ENCODE measurements at places on chromosomes 1 and 21.

GRCh38 chr1:30034105-30034626 is 689.2 kb downstream of the MATN1 start:
- no peak for DNase-seq
- no peaks in the 10 kb centered on the region for H3K36me3 ChIP-seq
- no peak overlapping the region for H3K4me3 ChIP-seq
- H3K27me3 ChIP-seq, result no peaks in the 10 kb centered on the region
- no peak overlapping the region for H3K27ac ChIP-seq

DNA sequence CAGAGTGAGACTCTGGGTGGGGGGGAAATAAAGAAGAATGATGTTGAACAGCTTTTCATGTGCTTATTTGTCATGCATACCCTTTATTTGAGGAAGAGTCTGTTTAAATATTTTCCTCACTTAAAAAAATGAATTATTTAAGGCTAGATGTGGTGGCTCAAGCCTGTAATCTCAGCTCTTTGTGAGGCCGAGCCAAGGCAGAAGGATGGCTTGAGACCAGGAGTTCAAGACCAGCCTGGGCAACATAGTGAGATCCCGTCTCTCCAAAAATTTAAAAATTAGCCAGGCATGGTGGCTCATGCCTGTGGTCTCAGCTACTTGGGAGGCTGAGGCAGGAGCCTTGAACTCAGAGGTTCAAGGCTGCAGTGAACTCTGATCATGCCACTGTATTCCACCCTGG is 25.4 kb downstream of the SLC30A1 start:
- no peaks in the 10 kb centered on the region for H3K4me1 ChIP-seq
- DNase-seq, result no peak
- H3K36me3 ChIP-seq, result no peaks in the 10 kb centered on the region
- no peak overlapping the region for H3K27ac ChIP-seq

DNA sequence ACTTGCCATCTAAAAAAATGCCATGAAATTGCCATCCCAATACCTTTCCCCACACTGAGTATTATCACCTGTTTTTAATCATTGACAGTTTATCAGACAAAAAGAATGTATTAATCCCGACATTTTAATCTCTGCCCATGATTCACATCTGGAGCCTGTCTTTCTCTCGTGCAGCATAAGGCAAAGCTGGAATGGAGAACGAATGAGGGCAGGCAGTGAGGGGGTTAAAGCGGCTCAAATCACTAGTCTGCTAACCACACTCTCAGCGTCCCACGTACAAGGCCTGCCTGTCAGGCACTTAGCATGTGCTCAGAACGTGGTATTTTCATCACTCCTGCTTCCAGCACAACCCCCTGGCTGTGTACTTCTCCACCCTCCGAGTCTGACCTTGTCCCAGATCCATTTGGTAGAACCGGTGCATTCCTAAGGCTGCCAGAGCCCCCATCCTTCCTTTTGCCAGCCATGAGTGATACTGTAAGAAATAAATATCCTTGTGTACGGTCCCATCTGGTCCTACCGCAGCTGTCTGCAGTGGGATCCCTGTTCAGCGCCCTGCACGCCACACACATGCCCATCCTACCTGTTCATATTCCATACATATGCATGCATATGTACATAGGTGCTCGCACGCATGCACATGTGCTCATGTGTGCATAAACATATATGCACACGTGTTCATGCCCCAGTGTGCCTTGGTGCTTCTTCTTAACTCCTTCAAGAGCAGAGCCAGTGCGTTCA is 34.6 kb upstream of the FHAD1 start:
- no peak overlapping the region for H3K4me3 ChIP-seq
- no peak overlapping the region for H3K27ac ChIP-seq

DNA sequence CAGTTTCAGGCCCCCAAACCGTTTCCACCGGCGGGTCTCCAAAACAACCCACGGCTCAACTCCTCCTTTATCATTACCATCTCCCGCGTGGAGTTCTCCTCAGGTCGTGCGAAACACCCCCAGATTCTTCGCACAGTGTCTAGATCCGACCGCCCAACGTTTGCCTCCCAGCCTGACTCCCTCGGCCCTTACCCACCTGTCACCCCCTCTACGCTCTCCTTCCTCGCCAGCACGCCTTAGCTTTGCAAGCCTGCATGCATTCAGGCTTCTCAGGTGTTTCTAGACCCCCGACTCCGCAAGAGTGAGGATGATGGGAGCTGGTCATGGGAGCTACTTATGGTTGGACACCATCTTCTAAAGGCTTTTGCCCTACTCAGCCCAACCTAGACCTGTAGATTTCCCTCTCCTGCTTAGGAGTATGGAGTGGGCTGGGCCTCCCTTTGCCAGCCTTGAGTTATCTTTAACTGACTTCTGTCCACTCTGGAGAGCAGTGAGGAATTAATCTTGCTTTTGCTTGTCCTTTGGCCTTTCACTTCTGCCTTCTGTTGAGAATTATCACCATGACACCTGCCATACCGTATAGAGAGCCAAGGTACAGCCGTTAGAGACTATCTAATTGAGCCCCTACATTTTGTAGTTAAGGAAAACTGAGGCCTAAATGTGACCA is 865 bp downstream of the ATP5IF1 start:
- peaks cover 9% of the 10 kb centered on the region for H3K36me3 ChIP-seq
- H3K4me1 ChIP-seq, result peaks cover 16% of the 10 kb centered on the region
- peak overlapping the region; percentile 91 for H3K27ac ChIP-seq
- DNase-seq, result no peak
- no peaks in the 10 kb centered on the region for H3K27me3 ChIP-seq

DNA sequence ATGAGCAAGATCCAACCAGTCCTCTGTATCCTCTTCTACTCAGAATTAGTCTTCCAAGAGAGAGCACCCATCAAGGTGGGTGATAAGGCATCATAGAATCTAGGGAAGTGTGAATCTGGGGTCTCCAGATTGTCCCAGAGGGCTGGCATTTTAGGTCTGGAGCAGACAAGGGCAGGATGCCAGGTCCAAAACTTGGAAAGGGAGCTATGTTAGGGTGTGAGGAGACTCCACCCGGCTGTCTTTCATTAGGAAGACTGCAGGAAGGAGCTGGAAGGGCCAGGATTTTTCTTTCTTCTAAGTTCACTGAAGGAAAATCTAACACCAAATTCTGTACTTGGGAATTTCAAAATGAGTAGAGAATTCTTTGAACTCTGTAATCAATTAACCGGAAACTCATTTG is 86.1 kb upstream of the BMP8A start:
- DNase-seq, result no peak
- H3K27me3 ChIP-seq, result no peaks in the 10 kb centered on the region
- peaks cover 26% of the 10 kb centered on the region for H3K4me1 ChIP-seq
- H3K36me3 ChIP-seq, result no peaks in the 10 kb centered on the region

GRCh38 chr1:65539266-65540131 is 119.0 kb downstream of the LEPR start:
- H3K27me3 ChIP-seq, result no peaks in the 10 kb centered on the region
- no peaks in the 10 kb centered on the region for H3K36me3 ChIP-seq
- H3K4me1 ChIP-seq, result no peaks in the 10 kb centered on the region
- peak overlapping the region; percentile 20 for H3K27ac ChIP-seq
- H3K4me3 ChIP-seq, result no peak overlapping the region

- H3K27me3 ChIP-seq, result no peaks in the 10 kb centered on the region
- H3K36me3 ChIP-seq, result no peaks in the 10 kb centered on the region
- H3K4me1 ChIP-seq, result peaks cover 51% of the 10 kb centered on the region
- peak overlapping the region; percentile 95 for H3K4me3 ChIP-seq
- DNase-seq, result peak; percentile 31
Measured at GRCh38 chr1:86704972-86705664, 742 bp downstream of the SH3GLB1 start.

GRCh38 chr1:54105736-54106269 is 47.0 kb downstream of the CDCP2 start:
- no peak for DNase-seq
- no peak overlapping the region for H3K27ac ChIP-seq
- no peaks in the 10 kb centered on the region for H3K27me3 ChIP-seq
- H3K36me3 ChIP-seq, result no peaks in the 10 kb centered on the region

DNA sequence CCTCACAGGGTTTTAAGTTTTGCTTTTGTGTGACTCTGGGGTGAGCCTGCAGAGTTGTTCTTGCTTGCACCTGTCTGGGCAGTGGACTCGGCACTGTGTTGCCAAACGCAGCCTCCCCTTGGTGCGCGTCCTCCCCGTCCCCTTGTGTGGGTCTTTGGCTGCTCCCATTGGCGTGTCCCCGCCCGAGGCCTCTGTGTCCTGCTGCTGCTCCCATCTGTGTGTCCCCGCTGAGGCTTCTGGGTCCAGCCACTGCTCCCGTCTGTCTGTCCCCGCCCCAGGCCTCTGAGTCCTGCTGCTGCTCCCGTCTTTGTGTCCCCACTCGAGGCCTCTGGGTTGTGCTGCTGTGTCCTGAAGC is 62.8 kb downstream of the PCNT start:
- H3K4me1 ChIP-seq, result no peaks in the 10 kb centered on the region
- DNase-seq, result no peak
- H3K4me3 ChIP-seq, result no peak overlapping the region
- no peak overlapping the region for H3K27ac ChIP-seq

GRCh38 chr1:157723157-157723556 is 22.6 kb upstream of the FCRL3 start:
- no peaks in the 10 kb centered on the region for H3K27me3 ChIP-seq
- no peaks in the 10 kb centered on the region for H3K4me1 ChIP-seq
- no peak overlapping the region for H3K4me3 ChIP-seq
- no peak overlapping the region for H3K27ac ChIP-seq
- DNase-seq, result no peak

DNA sequence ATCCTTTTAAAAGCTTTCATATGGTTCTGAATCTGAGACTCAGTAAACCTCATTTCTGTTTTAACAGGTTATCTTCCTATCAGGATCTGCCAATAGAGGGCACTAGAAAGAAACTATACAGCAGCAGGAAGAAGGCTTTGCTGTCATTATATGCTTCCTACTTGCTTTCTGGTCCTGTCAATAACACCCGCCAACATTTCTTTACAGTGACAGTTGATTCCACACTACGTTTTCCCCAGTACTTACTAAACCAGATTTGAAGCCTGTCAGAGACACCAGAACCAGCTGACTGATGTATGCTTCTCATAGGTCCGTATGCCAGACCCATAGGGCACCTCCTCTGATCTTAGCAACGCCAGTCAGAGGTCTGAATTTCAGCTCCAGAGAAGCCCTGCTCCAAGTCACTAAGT is 341.0 kb upstream of the NEGR1 start:
- no peaks in the 10 kb centered on the region for H3K27me3 ChIP-seq
- H3K36me3 ChIP-seq, result no peaks in the 10 kb centered on the region
- H3K27ac ChIP-seq, result no peak overlapping the region
- DNase-seq, result no peak

DNA sequence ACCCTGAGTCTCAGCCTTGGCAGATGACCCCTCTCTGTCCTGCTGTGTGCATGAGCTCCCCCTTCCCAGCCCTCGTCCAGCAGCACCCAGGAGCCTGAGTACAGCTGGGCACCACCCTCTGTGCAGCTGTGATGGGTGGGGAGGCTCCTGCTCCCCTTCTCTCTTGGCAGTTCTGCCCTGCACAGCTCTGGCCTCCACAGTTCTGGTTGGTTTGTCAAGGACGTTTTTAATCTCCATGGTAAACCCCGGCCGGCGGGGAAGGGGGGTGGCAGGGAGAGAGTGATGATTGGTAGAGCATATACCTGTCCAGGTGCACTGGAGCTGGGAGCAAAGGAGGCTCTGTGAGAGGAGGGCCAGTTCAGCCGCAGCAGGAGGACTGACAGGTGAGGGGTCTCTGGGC is at the start of gene CLCNKA:
CLCNKA (plus strand) TSS at position 356 of the 400 bp plus-strand sequence. CDS start 584 bp downstream, outside the sequence.
- H3K27me3 ChIP-seq, result no peaks in the 10 kb centered on the region
- no peak within 1 kb of the TSS for H3K4me3 ChIP-seq
- no peaks in the 10 kb centered on the region for H3K36me3 ChIP-seq
- DNase-seq, result no peak

DNA sequence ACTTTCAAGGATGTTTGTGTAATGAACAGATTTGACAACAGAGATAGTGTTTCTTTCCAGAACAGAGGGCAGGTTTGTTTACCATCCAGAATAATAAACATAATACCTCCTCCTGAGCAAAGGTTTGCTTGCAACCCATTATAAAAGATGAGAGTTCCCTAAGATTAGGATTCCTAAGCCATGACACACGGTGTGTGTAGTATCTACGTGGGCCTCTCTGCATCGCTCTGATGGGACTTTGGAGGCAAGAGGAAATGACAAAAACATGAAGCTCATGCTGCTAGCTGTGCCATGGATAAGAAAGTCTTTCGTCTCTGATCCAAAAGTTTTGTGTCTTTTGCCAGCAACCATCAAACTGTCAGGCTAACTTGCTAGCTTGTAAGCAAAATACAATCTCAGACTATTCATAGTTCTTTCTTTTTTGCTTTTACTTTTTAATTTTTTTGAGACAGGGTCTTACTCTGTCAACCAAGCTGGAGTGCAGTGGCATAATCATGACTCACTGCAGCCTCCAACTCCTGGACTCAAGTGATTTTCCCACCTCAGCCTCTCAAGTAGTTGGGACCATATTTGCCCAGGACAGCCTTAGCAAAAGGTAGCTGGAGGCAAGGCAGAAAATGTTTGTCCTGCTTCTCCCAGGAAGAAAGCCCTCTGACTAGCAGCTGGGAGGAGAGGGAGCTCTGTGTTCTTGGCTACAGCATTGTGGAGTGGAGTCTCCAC is 81.1 kb downstream of the LHX4 start:
- no peak overlapping the region for H3K27ac ChIP-seq
- DNase-seq, result no peak
- peaks cover 2% of the 10 kb centered on the region for H3K36me3 ChIP-seq
- no peak overlapping the region for H3K4me3 ChIP-seq
- H3K27me3 ChIP-seq, result no peaks in the 10 kb centered on the region
- no peaks in the 10 kb centered on the region for H3K4me1 ChIP-seq

GRCh38 chr1:108829498-108829916 is 27.4 kb downstream of the AKNAD1 start:
- H3K36me3 ChIP-seq, result no peaks in the 10 kb centered on the region
- peaks cover 13% of the 10 kb centered on the region for H3K4me1 ChIP-seq
- H3K27ac ChIP-seq, result peak overlapping the region; percentile 69
- H3K27me3 ChIP-seq, result no peaks in the 10 kb centered on the region
- H3K4me3 ChIP-seq, result no peak overlapping the region
- no peak for DNase-seq

- H3K27me3 ChIP-seq, result no peaks in the 10 kb centered on the region
- H3K4me1 ChIP-seq, result no peaks in the 10 kb centered on the region
- DNase-seq, result no peak
- no peak overlapping the region for H3K4me3 ChIP-seq
- no peaks in the 10 kb centered on the region for H3K36me3 ChIP-seq
Measured at GRCh38 chr1:30192969-30193630, 530.3 kb downstream of the MATN1 start.

DNA sequence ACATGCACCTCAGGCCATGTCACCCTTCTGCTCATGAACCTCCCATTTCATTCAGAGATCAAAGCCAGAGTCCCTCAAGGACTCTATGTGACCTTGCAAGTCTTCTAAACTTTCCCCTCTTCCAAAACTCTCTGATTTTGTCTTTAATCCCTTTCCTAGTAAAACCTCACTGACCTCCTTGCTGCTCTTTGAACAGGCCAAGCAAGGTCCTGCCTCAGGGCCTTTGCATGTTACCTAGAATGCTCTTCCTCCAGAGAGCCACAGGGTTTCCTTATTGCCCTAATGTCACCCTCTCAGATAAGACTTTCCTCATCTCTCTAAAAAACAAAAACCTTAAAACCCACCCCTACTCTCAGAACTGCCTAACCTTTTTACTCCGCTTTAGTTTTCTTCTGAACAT is 26.6 kb downstream of the IL23R start:
- no peak overlapping the region for H3K27ac ChIP-seq
- DNase-seq, result no peak
- no peaks in the 10 kb centered on the region for H3K4me1 ChIP-seq
- H3K27me3 ChIP-seq, result no peaks in the 10 kb centered on the region
- no peak overlapping the region for H3K4me3 ChIP-seq
- H3K36me3 ChIP-seq, result no peaks in the 10 kb centered on the region

GRCh38 chr1:112783059-112783458 is 67.9 kb upstream of the PPM1J start:
- no peak overlapping the region for H3K27ac ChIP-seq
- no peaks in the 10 kb centered on the region for H3K27me3 ChIP-seq
- no peak for DNase-seq
- no peaks in the 10 kb centered on the region for H3K36me3 ChIP-seq
